Stimulated activated CD4-positive, alpha-beta T cell treated with anti-CD3 and anti-CD28 coated beads, Interleukin-12 subunit alpha, Interleukin-12 subunit beta, amount 100 ng/mL, for 24 hours (primary cell): ENCODE measurements at places on chromosomes 1 and 21.

GRCh38 chr1:208058267-208058666 is 147.3 kb upstream of the CD34 start:
- no peak for DNase-seq

DNA sequence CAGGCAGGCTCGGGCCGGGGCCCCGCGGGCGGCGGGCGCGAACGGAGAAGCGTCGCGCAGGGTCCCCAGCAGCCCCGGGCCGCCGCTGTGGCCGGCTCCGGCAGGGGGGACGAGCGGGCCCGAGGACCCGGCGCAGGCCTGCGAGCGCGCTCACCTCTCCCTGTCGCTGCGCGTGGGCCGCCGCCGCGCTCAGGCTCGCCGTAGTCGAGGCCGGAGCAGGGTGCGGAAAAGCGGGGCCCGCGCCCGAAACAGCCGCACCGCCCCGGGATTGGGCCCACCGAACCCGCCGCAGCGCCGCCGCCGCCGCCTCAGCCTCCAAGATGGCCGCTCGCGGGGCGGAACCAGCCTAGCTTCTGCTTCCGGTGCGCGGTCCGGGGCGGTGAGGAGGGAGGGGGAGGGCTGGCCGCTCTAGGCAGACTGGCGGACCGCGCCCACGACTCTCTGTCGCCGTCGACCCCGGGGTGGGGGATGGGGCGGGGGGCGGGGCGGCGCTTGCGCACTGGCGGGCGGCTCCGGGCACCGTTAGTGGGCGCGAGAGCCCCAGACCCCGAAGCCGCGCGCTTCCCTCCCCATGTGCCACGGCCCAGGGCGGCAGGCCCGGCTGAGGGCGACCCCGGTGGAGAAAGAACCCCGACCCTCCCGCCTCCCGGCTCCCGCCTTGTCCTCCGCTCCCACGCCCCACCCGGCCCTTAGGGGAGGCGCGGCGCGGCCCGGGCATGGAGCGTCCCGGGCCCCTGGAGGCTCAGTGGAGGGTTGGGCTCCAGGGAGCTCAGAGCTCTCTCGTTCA is at the start of gene UBE2J2:
TSS of gene UBE2J2 (minus strand) at position 343 of the 787 bp plus-strand sequence. CDS start 5,862 bp downstream, outside the sequence.
- peak; percentile 95 for DNase-seq

GRCh38 chr21:24785033-24785432 is 822.2 kb downstream of the MRPL39 start:
- DNase-seq: no peak

- DNase-seq: no peak
Measured at GRCh38 chr1:20325407-20325843, 34.8 kb downstream of the VWA5B1 start.

DNA sequence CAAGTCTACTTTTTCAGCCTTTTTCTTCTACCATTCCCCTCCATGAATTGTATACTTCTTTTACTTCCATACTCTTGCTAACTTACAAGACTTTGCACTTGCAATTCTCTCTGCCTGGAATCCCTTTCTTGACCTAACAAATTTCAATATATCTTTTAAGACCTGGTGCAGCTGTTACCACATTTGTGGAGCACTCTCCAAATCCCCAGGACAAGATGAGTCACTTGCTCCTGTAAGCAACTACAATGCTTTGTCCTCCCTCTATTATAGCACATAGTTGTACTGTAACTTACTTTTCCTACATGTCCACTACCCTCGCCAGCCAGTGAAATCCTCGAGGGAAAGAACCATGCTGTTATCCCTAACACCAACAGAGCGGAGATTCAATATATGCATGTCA is 43.1 kb downstream of the WARS2 start:
- DNase-seq: no peak

DNA sequence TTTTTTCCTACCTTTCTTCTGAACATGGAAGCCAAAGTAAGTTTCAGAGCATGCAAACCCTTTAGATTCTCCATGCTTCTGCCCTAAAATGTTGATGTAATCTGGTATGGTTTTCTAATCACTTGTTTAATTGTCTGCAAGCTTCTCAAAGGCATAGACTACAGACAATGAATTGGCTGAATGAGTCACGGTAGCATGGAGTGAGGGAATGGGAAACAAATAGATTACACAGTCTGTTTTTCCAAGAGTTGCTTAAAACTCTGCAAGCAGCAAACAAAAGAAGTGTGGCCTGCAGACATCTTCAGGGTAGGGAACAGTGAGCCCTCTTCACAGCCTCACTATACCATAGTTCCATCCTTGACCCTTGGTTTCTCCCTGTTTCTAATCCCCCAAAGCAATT is 326.0 kb downstream of the BARHL2 start:
- DNase-seq: no peak

DNA sequence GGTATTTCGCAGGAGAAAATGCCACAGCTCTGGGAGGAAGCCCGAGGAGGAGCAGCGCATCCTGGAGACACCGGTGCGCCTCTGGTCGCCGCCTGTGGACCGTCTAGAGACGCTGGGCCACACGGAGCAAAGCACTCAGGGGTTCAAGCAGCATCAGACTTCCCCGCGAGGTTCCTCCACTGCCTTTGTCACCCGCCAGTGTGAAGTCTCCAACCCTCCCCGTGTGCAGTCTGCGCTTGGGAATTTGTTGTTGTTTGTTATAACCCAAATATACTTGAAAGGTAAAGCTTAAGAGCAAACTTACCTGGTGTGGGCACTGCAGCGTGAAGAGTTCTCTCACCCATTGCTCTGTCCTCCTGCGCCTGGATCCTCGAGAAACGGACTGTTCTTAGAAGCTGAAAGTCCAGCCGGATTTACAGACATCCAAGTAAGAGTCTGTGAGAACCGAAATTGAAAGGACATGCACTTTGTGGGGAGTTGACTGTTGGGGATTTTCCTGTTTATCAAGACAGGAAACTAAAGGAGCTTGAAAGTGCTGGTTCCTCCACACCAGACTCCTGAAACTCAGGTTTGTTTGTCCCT is at the start of gene GBP4:
TSS of gene GBP4 (minus strand) at position 452 of the 582 bp plus-strand sequence. CDS start at position 344, 108 bp downstream.
- peak; percentile 19 for DNase-seq

- no peak for DNase-seq
Measured at GRCh38 chr1:38129971-38130370, 83.4 kb upstream of the POU3F1 start.
